ENCODE measurements at places on chromosomes 3 and 15. TPM values are rescaled to one million over a fixed set of nuclear protein-coding genes. Genes with fewer than 3 reads are reported as not detected.

The FANCD2OS gene
- not detected for total RNA-seq

The CORO2B gene
- total RNA-seq: 1.00 TPM

The ZBTB47 gene
- total RNA-seq: 22.4 TPM

The CXCR6 gene
- not detected for total RNA-seq

The HTR3E gene
- not detected for total RNA-seq

The HACD3 gene
- total RNA-seq: 111 TPM

The TNFSF10 gene
- 1.2 TPM for total RNA-seq

The CAPN3 gene
- total RNA-seq: 12.2 TPM

The GOLGA6L24 gene
- not detected for total RNA-seq

The GHSR gene
- total RNA-seq: not detected

The THSD4 gene
- 82.0 TPM for total RNA-seq

The UBAP1L gene
- 10.7 TPM for total RNA-seq

DNA sequence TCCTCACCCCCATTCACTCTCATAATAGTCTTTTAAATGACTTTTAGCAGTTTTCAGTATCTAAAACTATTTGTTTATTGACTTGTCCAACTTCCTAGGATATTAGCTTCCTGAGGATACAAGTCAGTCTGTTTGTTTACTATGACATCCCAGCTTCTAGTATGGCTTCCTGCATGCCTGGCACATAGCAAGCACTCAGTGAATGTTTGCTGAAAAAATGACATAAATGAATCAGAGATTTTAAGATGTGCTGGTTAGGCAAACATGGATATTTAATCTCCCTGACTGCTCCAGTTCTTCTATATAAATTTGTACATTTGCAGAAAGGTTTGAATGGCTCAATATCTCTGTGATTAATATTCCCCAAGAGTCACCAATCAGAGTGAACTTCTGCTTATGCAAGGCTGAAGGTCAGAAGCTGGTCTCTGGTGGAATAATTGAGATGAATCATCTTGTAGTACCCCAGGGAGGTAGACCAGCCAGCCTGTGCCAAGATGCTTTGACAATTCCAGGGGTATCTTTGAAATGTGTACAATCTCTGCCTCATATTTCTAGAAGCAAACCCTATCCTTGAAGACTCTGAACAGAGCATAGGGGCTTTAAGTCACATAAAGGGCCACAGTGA is 219.0 kb upstream of the LMCD1 start:
- H3K4me3 ChIP-seq: no peak overlapping the region
- H3K36me3 ChIP-seq: no peaks in the 10 kb centered on the region
- H3K4me1 ChIP-seq: peaks cover 5% of the 10 kb centered on the region
- no peak for DNase-seq
- H3K27ac ChIP-seq: no peak overlapping the region
- no peaks in the 10 kb centered on the region for H3K27me3 ChIP-seq

GRCh38 chr3:44424758-44425157 is 52.7 kb downstream of the ZNF445 start:
- H3K27me3 ChIP-seq: no peaks in the 10 kb centered on the region
- H3K36me3 ChIP-seq: no peaks in the 10 kb centered on the region

- no peaks in the 10 kb centered on the region for H3K36me3 ChIP-seq
- DNase-seq: no peak
- peaks cover 15% of the 10 kb centered on the region for H3K4me1 ChIP-seq
- H3K27ac ChIP-seq: no peak overlapping the region
Observed at GRCh38 chr3:167811031-167811430, 75.5 kb downstream of the SERPINI1 start.

DNA sequence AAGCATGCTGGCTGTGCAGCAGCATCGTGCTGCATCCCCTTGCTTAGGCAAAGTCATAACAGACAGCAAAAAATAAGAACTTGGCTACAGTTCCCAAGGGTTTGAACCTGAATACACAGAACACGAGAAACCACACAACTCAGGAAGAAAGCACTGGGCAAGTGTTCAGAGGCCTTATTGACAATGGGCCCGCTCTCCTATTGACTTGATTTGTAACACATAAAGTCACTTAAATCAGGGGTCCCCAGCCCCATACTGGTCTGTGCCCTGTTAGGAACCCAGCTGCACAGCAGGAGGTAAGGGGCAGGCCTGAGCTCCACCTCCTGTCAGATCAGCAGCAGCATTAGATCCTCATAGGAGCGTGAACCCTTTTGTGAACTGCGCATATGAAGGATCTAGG is 145.1 kb downstream of the LSAMP start:
- no peaks in the 10 kb centered on the region for H3K27me3 ChIP-seq
- H3K36me3 ChIP-seq: no peaks in the 10 kb centered on the region
- peaks cover 30% of the 10 kb centered on the region for H3K4me1 ChIP-seq

- H3K4me1 ChIP-seq: no peaks in the 10 kb centered on the region
- no peak for DNase-seq
- H3K27me3 ChIP-seq: no peaks in the 10 kb centered on the region
- no peak overlapping the region for H3K27ac ChIP-seq
Observed at GRCh38 chr3:175564363-175564762, 705.2 kb downstream of the NAALADL2 start.

DNA sequence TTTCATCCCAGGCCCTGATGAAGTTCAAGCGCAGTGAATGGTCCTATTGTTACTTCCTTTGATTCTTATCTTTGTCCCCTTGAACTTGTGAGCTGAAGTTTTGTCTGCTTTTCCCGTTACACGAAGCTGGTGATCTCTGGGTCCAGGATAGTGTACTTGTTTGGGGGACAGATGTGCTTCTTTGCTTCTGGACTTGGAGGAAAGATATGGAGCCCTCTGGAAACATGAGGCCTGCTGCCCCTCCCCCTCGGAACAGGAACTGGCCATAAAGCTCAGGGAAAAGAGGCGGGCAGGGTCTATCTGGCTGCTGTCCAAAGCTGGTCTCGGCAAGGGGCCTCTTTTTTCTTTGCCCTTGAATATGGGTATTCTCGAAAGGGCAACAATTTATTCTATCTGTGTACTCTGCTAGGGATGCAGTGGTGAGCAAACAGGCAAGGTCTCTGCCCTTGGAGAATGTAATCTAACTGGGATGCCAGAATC is 47.6 kb downstream of the IDH2 start:
- no peak overlapping the region for H3K4me3 ChIP-seq
- H3K27ac ChIP-seq: peak overlapping the region; percentile 88
- no peaks in the 10 kb centered on the region for H3K27me3 ChIP-seq
- no peaks in the 10 kb centered on the region for H3K36me3 ChIP-seq
- H3K4me1 ChIP-seq: peaks cover 22% of the 10 kb centered on the region

- DNase-seq: no peak
- peaks cover 67% of the 10 kb centered on the region for H3K27me3 ChIP-seq
- H3K27ac ChIP-seq: no peak overlapping the region
- H3K4me3 ChIP-seq: no peak overlapping the region
Observed at GRCh38 chr3:42256135-42256819, 9.7 kb downstream of the CCK start.

DNA sequence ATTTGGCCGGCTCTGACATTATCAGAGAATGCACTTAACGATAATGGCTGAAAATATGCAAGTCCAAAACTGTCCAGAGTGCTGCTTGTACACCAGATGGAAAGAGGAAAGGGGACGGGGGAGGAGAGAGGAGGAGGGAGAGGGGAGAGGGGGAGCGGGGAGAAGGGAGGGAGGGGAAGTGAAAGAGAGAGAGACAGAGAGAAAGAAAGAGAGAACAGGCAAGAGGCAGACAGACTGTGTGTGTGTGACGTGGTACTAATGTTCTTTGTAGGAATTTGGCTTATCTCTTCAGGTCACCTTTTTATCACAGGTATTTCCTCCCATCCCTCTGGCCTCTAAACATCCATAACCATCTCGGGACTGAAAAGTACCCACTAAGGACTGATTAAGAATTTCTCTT is 75.1 kb upstream of the LMOD3 start:
- peak overlapping the region; percentile 84 for H3K27ac ChIP-seq
- H3K4me3 ChIP-seq: peak overlapping the region; percentile 36
- H3K36me3 ChIP-seq: peaks cover 37% of the 10 kb centered on the region
- peaks cover 59% of the 10 kb centered on the region for H3K4me1 ChIP-seq
- no peak for DNase-seq
- no peaks in the 10 kb centered on the region for H3K27me3 ChIP-seq

- H3K4me3 ChIP-seq: no peak overlapping the region
- no peaks in the 10 kb centered on the region for H3K36me3 ChIP-seq
- no peak for DNase-seq
- no peaks in the 10 kb centered on the region for H3K4me1 ChIP-seq
Observed at GRCh38 chr3:115161168-115161834, 14.2 kb upstream of the ZBTB20 start.

DNA sequence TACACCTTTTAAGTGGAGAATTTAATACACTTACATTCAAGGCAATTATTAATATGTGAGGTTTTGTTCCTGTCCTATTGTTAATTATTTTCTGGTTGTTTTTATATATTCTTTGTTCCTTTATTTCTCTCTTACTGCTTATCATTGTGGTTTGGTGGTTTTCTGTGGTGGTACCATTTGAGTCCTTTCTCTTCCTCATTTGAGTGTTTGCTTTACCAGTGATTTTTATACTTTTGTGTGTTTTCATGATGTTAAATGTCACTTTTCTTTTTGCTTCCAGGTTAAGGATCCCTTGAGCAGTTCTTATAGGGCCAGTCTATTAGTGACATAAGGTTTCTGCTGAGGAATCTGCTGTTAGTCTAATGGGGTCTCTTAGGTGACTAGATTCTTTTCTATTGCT is 116.5 kb downstream of the LRRK1 start:
- no peak overlapping the region for H3K27ac ChIP-seq
- no peaks in the 10 kb centered on the region for H3K27me3 ChIP-seq
- H3K4me3 ChIP-seq: no peak overlapping the region
- H3K4me1 ChIP-seq: no peaks in the 10 kb centered on the region
- DNase-seq: no peak
- H3K36me3 ChIP-seq: peaks cover 6% of the 10 kb centered on the region

GRCh38 chr15:98967916-98968315 is 39.7 kb downstream of the PGPEP1L start:
- peaks cover 26% of the 10 kb centered on the region for H3K4me1 ChIP-seq
- no peak overlapping the region for H3K27ac ChIP-seq
- no peak overlapping the region for H3K4me3 ChIP-seq
- DNase-seq: no peak
- H3K27me3 ChIP-seq: no peaks in the 10 kb centered on the region
- H3K36me3 ChIP-seq: peaks cover 6% of the 10 kb centered on the region

- H3K27ac ChIP-seq: peak overlapping the region; percentile 26
- no peaks in the 10 kb centered on the region for H3K27me3 ChIP-seq
- no peak overlapping the region for H3K4me3 ChIP-seq
- peaks cover 1% of the 10 kb centered on the region for H3K36me3 ChIP-seq
- H3K4me1 ChIP-seq: peaks cover 40% of the 10 kb centered on the region
Observed at GRCh38 chr15:75727851-75728715, 15.4 kb upstream of the CSPG4 start.

DNA sequence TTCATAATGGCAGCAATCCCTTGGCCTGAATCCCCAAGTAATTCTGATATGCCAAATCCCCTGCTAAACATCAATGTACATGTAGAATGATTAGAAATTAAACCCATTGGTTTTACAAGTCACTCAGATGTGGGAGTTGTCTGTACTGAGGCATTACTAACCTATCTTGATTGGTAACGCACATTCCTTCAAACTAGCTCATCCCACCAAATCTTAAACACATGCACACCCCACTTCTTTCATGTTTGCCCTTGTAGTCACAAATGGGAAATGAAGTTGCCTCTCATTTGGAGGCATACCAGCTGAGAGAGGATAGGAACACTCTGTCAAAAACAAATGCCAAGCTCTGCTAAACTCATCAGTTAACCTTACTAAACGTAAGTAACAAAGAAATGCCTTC is 29.1 kb upstream of the MAN2C1 start:
- no peaks in the 10 kb centered on the region for H3K27me3 ChIP-seq
- peaks cover 35% of the 10 kb centered on the region for H3K36me3 ChIP-seq
- H3K4me3 ChIP-seq: no peak overlapping the region
- H3K4me1 ChIP-seq: no peaks in the 10 kb centered on the region
- H3K27ac ChIP-seq: no peak overlapping the region

DNA sequence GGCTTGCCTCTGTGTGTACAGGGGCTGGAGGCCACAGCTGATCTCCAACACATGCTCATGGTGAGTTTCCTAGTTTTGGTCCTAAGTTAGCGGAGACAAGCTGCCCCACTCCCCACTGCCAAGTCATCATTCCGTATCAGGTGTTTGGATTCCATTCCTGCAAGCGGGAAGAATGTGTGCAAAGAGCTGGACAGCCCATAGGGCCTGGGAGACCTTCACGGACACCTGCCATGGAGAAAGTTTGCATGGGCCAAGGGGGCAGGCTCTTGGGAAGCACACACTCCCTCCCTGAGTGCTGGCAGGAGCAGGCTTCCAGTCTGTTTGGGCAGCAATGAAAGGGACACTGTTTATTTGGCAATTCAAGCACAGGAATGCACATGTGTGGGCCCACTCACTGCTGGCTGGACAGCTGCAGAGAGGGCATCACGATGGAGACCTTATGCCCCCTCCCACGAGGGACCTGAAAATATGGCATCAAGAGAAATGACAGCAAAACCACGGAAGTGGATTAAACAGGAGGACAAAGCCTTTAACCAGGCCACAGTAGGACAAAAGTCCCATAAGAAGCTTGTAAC is 149.7 kb downstream of the KLF13 start:
- peaks cover 6% of the 10 kb centered on the region for H3K4me1 ChIP-seq
- H3K27ac ChIP-seq: no peak overlapping the region
- DNase-seq: no peak
- H3K27me3 ChIP-seq: peaks cover 27% of the 10 kb centered on the region

DNA sequence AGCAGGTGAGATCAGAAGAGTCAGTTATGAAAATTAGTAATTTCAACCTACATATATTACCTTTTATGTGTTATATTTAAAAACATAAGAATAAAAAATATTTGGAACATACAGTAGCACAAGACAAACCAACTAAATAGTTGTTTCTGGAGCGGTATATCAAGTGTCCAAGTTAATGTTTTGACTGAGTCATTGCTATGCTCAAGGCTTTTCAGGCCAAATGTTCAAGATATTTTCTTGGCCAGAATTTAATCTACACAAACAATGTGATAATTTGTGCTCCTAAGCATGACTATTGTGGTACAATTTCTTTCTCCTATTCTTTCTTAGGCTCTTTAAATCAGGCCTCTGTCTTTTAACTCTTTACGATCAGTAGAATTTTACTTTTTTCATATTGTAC is 412.4 kb downstream of the RAP2B start:
- H3K27ac ChIP-seq: no peak overlapping the region
- H3K4me1 ChIP-seq: no peaks in the 10 kb centered on the region
- DNase-seq: no peak
- no peak overlapping the region for H3K4me3 ChIP-seq
- H3K36me3 ChIP-seq: no peaks in the 10 kb centered on the region
- H3K27me3 ChIP-seq: no peaks in the 10 kb centered on the region

DNA sequence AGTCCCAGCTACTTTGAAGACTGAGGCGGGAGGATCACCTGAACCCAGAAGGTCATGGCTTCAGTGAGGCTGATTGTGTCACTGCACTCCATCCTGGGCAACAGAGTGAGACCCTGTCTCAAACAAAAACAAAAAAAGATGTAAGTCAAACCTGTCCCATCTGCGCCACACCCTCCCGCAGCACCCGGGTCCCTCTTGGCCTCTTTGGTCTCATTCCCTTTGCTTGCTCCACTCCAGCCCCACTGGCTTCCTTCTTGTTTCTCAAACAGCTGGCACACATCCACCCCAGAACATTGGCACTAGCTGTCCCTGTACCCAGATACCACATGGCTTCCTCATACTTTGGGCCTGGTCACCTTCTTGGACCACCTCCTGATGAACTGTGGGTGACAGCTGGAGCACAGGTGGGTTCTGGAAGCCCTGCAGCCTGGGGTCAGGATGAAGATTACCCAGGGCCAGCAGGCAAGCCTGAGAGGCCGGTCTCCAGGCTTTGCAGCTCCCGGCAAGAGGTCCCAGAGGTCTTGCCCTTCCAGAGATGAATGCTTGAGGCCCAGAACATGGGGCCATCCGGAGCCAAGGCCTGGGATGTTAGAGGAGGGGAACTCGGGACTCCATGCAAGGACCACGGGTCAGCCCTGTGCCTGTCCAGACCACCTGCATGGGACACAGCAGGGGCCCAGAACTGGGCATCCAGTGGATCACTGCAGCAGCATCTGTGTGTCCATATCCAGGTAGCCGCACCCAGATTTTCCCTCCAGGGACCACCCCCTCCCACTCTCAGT is 10.9 kb upstream of the GATA2 start:
- no peaks in the 10 kb centered on the region for H3K4me1 ChIP-seq
- peaks cover 47% of the 10 kb centered on the region for H3K36me3 ChIP-seq
- H3K27ac ChIP-seq: no peak overlapping the region
- DNase-seq: no peak
